Mammary epithelial cell (primary cell): ENCODE measurements at places on chromosomes 7 and 10. TPM values are rescaled to one million over a fixed set of nuclear protein-coding genes. Genes with fewer than 3 reads are reported as not detected.

Gene CEP55
- polyA plus RNA-seq = 26.8 TPM

Gene FHIP2A
- 5.0 TPM for polyA plus RNA-seq

Gene CDNF
- 1.5 TPM for polyA plus RNA-seq

Gene LIPM
- polyA plus RNA-seq = not detected

Gene MACROH2A2
- polyA plus RNA-seq = 21.6 TPM
